ENCODE measurements at places on chromosomes 16 and 17.

DNA sequence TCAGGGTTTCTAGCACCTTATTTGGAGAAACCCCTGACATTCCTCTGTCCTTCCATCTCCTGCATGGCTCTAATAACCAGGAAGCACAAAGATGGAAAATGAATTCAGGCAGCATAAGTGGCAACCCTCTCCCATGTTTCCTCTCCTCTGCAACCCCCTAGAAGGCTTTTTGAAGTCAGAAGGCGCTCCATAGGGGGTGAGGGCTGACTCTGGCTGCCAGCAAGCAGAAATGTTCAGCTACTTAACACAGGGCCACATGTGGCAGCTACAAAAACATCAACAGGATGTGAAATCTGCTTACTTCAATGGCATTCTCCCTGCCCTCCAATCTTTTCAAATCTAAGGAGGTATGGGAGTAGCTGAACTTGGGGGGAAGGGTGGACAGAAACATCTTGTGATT lies 55.2 kb upstream of the IRX5 start:
- DNase-seq, result no peak

DNA sequence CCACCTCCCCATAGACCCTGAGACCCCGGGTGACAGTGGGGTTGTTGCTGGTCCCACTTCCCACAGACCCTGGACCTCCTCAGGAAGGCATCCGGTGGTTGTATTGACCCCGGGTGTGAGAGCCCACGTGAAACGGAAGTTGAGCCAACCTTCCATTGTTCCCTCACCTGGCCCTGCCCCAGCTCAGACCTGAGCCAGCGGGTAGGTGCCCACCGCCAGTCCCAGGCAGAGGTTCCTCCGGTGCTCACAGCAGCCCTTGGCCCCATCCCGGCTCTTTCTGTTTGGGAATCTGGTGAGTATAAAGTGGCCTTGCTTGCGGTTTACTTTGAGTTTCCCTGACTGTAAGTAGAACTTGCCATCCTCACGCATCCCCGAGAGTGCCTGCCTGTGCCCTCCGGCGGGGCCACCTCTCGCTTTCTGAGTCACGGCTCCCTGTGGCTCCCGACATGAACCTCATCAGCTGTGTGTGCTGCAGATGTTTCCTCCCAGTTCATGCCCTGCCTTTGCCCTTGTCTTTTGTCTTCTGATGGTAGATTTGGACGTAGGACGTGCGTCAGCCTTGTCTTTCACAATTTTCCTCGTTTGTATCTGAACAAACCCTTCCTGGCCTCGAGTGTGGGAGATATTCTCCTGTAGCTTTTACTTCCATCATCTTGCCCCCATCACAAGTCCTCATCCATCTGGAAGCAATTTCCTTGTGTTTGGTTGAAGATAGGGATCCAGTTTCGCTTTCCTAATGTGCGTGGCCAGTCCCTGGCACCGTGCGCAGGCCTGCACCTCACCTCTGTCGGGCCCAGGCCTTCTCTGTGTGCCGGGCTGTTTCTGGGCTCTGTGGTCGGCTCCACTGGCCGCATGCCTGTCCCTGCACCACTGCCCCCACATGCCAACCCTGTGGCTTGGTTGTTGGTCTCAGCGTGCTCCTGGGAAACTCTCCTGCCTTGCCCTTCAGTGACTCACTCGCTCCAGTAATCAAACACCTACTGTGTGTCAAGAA lies 76.0 kb downstream of the METRNL start:
- no peak for DNase-seq

GRCh38 chr17:50213026-50214022 lies 11.9 kb upstream of the COL1A1 start:
- DNase-seq, result no peak

- DNase-seq, result no peak
Observed at GRCh38 chr16:85529489-85530369, 83.4 kb upstream of the GSE1 start.

- no peak for DNase-seq
Observed at GRCh38 chr17:72456075-72456474, 335.3 kb downstream of the SOX9 start.

GRCh38 chr16:54459509-54460262 lies 173.1 kb upstream of the IRX3 start:
- DNase-seq, result no peak

DNA sequence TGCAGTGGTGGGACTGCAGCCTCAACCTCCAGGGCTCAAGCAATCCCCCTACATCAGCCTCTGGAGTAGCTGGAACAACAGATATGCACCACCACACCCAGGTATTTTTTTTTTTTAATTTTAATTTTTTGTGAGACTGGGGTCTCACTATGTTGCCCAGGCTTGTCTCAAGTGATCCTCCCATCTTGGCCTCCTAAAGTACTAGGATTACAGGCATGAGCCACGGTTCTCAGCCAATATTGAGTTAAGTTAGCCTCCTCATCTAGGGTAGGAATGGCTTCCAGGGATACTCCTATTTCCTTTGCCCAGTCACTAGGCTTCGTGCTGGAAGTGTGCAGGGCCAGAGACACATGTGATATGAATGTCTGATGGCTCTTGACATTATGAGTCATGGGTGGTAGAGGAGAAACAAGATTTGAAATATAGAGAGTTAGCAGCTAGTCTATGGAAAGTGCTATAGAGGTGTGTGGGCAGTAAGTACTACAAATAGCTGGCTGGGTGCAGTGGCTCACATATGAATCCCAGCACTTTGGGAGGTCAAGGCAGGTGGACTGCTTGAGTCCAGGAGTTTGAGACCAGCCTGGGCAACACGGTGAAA lies 8.0 kb upstream of the HES7 start:
- DNase-seq, result no peak

DNA sequence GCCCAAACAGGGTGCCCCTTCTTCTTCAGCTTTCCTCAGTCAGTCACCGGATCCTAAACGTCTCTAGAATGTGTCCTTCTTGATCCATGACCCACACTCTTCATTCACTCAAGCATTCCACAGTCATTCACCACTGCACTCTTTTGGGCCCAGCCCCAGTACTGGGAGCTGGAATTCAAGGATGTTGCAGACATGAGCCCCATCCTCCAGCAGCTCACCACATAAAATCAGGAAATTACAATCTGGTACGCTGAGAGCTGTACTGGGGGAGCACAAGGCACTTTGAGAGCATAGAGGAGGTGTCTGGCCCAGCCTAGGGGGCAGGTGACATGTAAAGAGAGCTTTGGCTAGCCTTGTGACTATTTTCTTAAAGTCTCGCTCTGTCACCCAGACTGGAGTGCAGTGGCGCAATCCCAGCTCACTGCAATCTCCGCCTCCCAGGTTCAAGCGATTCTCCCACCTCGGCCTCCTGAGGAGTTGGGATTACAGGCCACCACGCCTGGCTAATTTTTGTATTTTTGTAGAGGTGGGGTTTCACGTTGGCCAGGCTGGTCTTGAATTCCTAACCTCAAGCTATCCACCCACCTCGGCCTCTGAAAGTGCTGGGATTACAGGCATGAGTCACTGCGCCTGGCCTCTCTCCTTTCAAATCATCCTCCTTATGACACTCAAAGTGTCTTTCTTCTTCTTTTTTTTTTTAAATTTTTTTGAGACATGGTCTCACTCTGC lies 18.7 kb downstream of the CES4A start:
- DNase-seq, result no peak

DNA sequence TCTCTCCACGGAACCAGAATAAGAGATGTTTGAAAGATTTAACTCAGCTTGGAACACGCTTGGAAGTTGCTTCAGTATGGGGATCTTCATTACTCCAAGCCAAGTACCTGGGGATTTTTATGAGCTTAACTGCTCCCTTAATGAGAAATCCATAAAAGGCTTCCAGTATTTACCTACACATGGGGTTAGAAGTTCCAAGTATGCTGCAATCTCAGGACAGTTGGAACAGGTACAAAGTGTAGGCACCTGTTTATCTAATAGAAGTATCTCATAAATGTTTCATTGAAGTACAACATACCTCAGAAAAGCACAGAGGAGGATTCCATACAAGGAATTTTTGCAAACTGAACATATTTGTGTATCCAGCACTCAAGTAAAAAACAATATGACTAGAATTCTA lies 161.6 kb upstream of the PIRT start:
- DNase-seq, result no peak

- DNase-seq, result no peak
Observed at GRCh38 chr17:31100840-31101459, 6.2 kb downstream of the NF1 start.

- DNase-seq, result no peak
Observed at GRCh38 chr16:12060751-12061150, 84.2 kb downstream of the SNX29 start.

- no peak for DNase-seq
Observed at GRCh38 chr16:4517812-4518680, 20.5 kb downstream of the CDIP1 start.

DNA sequence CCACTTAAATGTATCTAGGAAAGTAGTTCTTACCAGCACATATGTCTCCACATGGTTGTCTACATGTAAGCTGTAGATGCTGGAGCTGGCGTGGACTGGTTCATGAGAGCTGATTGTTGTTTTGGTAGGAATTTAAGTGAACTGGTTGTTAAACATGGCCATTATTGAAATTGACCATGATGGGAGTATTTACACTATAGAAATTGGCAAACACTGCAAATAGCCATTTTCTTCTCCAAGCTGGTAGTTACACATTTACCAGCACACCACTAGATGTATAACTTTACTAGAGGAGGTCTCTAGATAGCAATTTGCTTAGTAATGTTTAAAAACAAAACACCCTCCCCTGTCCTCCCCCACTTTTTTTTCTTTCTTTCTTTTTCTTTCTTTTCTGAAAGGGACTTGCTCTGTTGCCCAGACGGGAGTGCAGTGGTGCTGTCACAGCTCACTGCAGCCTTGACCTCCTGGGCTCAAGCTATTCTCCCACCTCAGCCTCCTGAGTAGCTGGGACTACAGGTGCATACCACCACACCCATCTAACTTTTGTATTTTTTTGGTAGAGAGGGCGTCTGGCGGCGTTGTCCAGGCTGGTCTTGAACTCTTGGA lies 24.2 kb downstream of the IGSF6 start:
- no peak for DNase-seq

- DNase-seq, result no peak
Observed at GRCh38 chr16:81003610-81004460, 2.9 kb downstream of the CMC2 start.

DNA sequence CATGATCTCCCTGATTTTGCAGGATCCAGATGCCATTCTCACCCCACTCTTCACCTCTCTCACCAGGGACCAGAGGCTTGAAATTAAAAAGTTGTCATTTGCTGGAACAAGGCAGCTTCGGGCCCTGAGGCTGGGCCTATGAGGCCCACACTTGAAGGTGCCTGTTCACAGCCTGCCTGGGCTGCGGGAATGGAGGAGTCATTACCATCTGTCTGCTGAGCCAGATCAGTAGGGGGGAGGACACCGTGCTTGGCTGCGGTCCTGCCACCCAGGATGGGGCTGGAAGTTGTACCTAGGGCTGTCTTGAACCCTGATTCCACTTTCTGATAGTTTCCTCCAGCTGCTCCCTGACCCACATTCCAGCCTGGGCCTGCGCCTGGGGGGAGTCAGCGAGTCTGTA lies 208.3 kb upstream of the N4BP1 start:
- no peak for DNase-seq

- no peak for DNase-seq
Observed at GRCh38 chr17:52828621-52829020, 670.1 kb upstream of the CA10 start.

DNA sequence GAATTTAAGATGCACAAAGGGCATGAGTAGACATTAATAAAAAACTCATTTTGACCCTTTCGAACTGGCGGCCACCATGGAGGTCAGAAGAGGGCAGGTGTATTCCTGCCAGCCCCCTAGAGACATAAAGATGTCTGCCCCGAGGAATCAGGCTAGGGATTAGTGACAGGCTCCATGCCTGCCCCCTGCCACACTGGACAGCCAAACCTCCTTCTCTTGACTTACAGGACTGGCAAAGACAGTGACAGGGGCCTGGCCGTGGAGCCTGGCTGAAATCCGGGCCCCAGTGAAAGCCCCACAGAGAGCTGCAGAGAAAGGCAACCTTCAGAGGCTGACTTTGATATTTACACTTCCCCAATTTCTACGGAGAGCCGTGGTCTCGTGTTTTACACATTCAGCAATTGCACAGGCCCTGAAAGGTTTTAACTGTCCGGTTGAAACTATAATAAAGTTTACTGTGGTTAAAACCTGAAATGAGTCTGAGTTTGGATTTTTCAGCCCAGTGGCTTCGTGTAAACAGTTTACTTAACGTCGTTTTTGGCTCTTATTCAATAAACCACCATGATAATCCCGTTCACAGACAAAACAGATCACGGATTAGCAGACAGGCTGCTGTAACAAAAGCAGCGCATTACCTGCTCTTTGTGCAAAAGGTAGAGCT lies 243.9 kb upstream of the MYOCD start:
- DNase-seq, result no peak

DNA sequence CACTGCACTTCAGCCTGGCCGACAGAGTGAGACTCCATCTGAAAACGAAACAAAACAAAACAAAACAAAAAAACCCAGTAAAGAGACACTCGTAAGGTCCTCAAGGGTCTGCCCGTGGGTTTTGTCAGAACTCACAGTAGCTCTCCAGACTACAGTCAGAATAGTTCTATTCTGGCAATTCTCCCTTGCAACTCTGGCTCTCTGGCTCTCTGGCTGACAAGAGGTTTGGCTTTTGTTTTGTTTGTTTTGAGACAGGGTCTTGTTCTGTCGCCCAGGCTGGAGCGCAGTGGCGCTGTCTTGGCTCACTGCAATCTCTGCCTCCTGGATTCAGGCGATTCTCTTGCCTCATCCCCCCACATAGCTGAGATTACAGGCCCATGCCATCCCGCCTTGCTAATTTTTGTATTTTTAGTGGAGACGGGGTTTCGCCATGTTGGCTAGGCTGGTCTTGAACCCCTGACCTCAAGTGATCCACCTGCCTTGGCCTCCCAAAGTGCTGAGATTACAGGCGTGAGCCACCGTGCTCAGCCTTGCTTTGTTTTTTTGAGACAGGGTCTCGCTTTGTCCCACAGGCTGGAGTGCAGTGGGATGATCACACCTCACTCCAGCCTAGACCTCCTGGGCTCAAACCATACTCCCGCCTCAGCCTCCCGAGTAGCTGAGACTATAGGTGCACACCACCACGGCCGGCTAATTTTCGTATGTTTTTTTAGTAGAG lies 20.5 kb upstream of the CHP2 start:
- DNase-seq, result no peak

- no peak for DNase-seq
Observed at GRCh38 chr17:9755083-9755482, 36.3 kb downstream of the DHRS7C start.

DNA sequence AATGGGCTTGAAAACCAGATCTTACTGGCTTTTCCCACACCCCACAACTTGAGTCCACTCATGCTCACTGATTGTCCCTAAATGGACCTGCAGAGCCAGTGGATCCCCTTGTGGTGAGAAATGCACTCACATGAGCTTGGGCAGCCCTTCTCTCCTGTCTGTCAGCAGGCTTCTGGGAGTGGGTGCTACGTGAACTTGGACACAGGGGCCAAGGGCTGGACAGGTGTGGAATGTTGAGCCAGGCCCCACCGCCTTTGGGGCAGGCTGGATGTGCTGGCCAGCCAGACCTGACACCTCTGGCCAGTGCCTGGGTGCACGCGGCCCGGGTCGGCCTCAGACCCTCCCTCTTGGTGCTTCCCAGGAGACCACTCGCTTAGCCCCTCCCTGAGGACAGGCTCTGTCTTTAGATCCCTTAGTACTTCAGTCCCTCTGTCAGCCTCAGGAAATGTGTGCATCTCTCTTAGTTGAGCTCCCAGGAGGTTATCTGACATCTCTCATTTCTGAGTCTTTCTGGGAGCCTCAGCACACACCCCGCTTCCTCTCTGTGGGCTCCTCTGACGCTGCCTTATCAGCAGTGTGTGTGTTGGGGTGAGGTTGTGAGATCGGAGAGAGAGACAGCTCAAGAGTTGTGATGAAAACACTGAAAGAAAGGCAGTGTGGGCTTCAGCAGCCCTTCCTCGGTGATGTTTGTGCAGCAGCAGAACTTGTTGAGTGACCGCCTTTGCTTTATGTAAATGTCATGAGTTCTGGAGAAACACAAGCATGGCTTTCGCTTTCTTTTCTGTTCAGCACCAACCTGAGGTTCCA lies 117.0 kb downstream of the RAB11FIP4 start:
- DNase-seq, result peak; percentile 39
